ENCODE measurements at places on chromosomes 4 and X.

GRCh38 chrX:21171181-21171580 is 203.0 kb upstream of the CNKSR2 start:
- no peak for DNase-seq

- DNase-seq: no peak
Measured at GRCh38 chrX:133563705-133564104, 148.4 kb upstream of the GPC4 start.

DNA sequence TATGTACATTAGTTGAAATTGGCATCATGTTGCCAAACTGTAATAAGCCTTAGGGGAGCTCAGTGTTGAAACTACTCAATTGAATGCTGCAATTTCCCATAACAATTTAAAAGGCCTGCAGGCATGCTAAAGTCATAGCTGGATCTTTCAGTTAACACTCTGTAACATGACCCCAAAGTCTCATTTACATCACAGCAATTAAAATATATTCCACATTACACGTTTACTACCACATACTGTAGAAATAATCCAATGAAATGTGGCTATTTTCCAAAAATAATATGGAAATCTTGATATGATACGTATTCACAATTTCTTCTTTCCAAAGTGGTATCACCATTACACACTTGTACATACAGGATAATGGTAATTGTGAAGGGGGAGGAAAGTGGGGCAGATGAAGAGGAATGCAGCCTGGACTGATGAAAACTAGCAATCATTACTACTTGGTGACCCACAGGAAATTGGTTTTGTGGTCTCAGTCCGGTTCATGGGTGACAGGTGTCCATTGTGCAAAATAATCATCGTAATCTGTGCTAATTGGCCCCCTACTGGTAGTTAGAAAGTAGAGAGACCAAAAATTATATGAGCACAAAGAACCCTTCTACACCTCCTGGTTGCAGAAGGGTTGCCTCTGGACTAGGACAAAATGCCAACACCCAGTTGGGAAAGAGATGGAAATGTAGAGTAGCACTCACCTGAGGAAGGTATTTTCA is 63.7 kb downstream of the TENM3 start:
- no peak for DNase-seq

GRCh38 chr4:124757126-124757525 is 44.6 kb upstream of the ANKRD50 start:
- no peak for DNase-seq

DNA sequence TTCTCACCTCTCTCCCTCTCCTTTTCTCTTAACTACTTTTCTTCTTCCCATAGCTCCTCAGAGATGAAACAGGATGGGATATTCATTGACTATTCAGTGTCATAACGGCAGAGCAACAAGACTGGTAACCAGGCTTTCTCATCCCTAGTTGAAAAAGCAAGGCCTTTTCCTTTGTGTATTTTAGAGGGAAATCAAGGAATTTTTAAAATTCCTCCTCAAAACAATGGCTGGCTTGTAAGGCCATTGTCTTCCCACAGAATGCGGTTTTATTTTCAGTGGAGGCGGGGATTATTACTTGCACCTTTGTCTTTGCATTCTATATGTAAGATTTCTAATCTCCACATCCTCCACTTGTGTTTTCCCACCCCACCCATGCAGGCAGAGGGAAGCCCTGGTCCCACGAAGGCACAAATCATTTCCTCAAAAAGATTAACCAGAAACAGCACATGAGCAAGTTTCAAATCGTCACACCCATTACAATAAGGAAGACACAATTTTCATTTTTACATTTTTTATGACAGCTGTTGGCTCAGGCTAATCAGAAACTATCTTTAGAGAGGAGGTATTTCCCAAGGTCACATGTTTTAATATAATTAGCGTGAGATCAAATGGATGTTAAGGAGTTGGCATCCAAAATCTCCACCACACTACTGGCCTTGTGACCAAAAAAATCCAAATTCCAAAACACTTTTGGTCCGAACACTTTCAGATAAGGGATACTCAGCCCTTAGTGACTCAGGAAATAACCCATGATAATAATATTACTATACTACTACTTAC is 53.0 kb upstream of the KDR start:
- no peak for DNase-seq
